ENCODE measurements at places on chromosomes 2 and 18.

DNA sequence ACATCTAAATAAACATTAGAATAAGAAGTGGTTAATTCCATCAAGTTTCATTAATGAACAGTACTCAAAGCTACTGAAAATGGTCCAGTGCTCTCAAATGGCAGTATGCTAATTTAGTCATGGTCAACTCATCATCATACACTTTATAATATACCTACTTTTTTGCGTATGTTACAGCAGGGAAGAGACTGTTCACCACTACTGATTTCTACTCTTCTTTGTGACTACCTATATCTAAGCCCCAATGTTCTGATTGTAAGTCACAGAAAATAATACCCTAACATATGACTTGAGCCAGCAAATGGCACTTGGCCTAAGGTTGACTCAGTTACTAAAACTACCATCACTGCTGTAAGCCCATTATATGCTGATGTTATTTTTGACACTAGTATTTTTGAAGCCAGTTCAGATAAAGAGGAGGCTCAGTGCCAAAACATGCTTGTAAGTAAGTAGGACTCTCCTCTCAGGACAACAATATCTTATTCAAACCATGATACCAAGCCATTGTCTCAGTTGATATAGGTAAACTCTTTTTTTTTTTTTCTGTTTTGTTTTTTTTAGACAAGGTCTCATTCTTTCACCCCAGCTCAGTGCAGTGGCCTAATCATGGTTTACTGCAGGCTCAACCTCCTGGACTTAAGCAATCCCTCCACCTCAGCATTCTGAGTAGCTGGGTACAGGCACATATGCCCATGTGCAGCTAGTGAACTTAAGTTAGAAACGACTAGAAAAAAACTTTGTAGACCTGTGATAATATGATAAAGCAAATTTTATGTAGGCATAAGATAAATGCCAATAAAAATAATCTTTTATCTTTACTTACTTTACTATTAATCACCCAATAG is 266.9 kb downstream of the ZNF385B start:
- DNase-seq = no peak

GRCh38 chr2:210548878-210549384 is 7.5 kb upstream of the CPS1 start:
- DNase-seq = no peak

DNA sequence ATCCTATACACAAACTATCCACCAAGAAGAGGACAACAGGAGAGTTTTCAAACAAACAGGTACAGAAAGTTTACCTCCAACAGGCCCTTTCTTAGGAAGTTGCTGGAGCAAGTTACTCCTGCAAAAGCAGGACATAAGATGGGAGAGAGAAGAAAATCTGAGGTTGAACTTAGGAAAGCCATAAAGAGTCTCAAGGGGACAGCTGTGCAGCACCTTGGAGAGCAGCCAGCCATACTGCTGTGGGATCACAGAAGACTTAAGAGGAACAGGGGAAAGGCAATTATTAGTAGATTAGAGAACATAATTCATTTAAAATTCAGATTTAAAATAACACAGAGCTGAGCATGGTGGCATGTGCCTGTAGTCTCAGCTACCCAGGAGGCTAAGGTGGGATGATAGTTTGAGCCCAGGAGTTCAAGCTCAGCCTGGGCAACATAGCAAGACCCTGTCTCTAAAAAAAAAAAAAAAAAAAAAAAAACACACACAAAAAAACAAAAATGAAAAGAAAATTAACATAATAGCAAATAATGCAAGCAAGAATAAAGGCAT is 148.1 kb upstream of the SIX3 start:
- DNase-seq = no peak

DNA sequence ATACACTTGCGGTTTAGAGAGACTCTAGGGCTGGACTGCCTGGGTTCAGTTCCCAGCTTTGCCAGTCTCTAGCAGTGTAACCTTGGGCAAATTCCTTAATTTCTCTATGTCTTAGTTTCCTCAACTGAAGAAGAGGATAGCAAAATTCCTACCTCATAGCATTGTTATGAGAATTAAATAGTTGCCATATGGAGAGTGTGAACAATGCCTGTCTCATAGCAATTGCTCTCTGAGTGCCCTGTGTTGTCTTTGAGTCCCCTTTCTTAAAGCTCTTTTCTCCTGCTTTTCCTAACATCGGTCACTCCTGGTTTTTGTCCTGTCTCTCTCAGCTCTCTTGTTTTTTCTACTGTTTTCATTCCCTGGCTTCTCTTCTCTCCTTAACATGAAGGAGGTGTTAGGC is 116.8 kb upstream of the ALPP start:
- DNase-seq = no peak

GRCh38 chr2:223047260-223047761 is 4.7 kb upstream of the KCNE4 start:
- no peak for DNase-seq

Measured in CD4-positive, alpha-beta T cell treated with Interleukin-17A for 1 hour (primary cell).